ENCODE measurements at places on chromosomes 7 and 10. TPM values are rescaled to one million over a fixed set of nuclear protein-coding genes. Genes with fewer than 3 reads are reported as not detected.

The OR6V1 gene
- not detected for polyA plus RNA-seq

The SNX13 gene
- 10.4 TPM for polyA plus RNA-seq

The LOXL4 gene
- polyA plus RNA-seq, result not detected

DNA sequence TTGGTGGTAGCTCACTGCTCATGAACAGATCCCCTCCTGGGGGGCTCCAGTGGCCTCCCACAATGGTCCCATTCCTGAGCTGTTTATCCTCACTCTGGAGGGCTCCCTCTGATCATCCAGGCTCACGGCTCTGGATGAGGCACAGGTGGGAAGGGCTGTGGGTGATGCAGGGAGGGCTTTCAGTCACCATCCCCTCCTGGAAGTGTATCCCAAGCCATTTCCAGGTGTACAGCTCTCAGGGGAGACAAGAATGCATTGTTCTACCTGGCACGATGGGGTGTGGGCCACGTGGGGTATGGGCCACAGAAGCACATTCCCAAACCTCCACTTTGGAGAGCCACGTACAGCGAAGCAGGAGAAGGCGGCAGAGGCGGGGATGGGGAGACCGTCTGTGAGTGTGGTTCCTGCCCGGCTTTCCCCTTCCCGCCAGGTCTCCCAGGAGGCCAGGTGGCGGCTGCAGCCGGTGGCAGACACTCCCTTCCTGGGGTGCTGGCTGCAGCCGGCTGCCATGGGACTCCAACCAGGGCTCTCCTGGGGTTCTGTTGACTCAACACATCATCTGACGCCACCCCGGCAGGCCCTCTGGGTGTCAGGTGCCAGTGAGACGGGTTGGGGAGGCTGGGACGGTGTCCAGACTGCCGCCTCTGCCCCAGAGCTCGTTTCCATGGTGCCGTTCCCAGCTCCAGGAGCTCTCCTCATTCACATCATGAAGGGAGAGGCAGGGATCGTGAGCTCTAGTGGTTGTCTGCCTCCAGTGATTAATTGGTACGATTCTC lies 169.7 kb upstream of the RHEB start:
- DNase-seq, result no peak

DNA sequence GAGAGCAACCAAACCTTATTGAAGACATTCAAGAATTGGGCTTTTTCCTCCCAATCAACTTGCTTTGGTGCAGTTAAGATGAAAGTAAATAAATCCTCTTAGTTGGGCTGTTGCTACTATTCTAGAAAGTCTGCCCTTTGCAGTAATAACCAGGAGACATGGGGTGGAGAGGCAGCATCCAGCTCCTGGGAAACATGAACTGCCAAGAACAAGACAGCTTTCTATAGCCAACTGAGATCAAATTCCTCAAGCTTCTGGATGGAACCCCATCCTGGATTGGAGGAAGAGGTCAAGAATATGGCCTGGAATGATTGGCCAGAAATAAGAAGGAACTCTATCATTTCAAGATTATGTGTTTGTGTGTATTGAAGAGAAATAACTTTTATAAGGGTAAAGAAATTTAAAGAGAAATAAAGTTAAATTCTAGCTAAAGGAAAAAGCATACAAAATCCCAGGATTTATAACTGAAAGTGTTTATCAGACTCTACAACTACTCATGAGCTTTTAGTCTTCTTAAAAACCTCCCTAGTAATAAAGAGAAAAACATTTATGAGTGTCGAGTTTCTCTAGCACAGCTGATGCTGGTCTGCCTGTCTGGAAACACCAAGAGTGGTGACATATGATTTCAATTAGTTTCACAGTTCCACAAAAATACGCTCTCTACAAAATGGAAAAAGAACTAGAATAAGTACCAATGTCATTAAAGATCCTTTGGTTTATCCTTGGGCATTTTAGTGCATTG lies 70.1 kb upstream of the COL1A2 start:
- DNase-seq, result no peak

GRCh38 chr10:129730272-129730992 lies 233.6 kb downstream of the EBF3 start:
- DNase-seq, result no peak

GRCh38 chr7:3888096-3888495 lies 587.0 kb downstream of the SDK1 start:
- DNase-seq, result no peak

GRCh38 chr7:2146676-2147472 lies 85.9 kb downstream of the MAD1L1 start:
- DNase-seq, result no peak

- no peak for DNase-seq
Measured at GRCh38 chr7:22832401-22832800, 9.8 kb upstream of the TOMM7 start.

DNA sequence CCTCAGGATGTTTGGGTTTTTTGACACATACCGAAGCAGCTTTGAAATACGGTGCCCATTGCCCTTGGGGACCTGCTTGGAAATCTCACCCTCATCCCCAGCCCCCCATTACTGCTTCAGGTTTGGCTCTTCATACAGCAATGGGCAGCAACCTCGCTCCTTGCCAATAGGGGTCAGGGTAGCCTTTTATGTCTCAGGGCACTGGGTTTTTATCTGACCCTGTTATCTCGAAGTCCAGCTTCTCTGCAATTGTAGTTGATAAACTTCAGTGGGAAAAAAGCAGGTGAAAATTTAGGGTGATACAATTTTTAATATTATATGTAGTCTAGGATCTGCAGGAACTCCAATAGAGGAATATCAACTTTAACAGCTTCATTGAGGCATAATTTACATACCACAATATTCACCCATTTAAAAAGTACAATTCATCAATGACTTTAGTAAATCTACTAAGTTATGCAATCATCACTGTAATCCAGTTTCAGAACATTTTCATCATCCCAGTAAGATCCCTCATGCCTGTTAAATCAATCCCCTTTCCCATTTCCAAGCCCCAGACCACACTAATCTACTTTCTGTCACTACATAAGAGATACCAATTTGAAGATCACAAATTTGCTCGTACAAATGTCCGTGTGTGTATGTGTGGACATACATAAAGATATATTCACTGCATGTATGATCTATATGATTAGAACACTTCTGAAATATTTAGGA lies 386.2 kb downstream of the KCNMA1 start:
- DNase-seq, result no peak

- no peak for DNase-seq
Measured at GRCh38 chr10:84563868-84564267, 235.5 kb downstream of the CCSER2 start.

DNA sequence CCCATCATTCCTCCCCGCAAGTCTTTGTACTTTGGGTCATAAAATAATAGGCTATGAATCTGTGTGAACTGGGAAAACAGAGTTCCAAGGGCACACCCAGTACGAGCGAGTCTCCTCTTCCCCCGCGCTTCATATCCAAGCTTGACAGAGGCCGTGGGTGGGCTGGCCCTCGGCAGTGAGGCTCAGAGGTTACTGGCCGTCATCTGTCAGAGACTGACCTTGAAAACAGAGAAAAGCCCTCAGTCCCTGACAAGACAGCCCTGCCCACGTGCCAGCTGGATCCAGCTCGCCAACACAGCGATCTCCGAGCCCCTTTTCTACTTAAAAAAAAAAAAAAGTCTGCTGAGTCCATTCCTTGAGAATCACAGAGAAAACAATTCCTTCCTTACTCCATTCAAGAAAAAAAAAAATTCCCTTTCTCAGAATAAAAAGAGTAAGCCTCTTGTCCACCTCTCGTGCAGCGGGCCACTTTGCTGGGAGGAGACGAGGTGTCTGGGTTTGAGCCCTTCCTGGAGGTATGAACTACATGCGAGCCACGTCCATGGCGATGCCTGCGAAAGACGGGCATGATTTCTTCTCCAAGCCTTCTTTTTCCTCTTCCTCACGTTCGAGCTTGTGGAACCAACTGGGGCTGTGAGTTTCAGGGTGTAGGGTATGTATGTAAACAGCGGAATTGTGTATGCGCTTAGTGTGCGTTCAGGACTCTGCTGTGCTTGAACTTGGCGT lies 744 bp upstream of the BICC1 start:
- no peak for DNase-seq

GRCh38 chr7:129493555-129493954 lies 8.8 kb upstream of the SMKR1 start:
- no peak for DNase-seq

- DNase-seq, result no peak
Measured at GRCh38 chr7:95905167-95905566, 132.8 kb downstream of the DYNC1I1 start.

DNA sequence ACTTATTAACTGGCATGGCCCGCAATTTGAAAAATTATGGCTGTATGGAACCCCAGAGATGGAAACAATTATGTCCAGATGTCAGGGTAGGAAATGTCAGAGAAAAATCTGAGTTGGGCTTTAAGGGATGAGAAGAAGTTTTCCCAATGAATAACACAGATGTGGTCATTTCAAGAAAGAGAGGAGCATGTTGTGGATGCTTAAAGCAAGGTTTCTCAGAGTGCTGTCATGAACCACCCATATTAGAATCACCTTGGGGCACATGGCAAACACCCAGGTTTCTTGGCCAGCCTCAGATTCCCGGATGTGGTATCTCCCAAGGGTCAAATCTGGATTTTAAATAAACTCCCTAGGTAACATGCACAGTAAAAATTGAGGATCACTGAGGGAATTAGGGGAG lies 43.6 kb downstream of the LAMB4 start:
- no peak for DNase-seq

GRCh38 chr7:28155019-28155660 lies 25.5 kb downstream of the JAZF1 start:
- no peak for DNase-seq
